ENCODE measurements at places on chromosomes 3 and 15.

DNA sequence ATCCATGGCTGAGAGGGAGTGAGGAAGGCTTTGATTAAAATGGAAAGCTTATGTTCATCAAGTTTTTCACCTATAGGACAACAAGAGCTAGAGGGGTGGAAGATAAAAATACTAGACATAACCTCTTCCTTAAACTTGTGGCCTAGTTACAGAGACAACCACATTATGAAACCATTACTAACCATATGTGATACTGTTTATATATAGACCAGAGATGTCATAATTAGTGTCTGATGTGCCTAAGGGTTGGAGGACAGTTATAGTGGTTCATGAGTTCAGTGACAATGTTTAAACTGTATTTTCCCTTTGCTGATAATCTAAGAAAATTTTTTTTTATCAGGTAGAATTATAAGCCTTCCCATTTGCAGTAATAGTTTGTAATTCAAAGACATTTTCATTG, 23.7 kb downstream of the PHLDB2 start:
- DNase-seq: no peak

GRCh38 chr15:96514607-96515285, 184.2 kb downstream of the NR2F2 start:
- DNase-seq: no peak

DNA sequence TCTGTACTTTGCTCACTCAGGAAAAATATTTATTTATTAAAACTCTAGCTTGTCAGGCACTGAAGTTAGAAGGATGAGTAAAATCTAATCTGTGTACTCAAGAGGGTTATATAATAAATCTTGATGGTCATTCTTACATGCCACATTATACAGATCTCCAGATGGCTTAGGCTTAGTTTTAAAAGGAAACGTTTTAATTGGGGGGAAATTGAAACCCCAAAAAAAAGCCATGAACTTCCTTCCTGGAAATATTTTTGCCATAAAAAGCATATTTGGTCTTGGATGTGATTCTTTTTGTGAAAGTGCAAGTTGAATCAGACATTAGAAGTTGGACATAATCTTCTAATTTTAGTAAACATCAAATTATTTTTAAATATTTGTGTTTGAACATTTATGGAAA, 6.0 kb downstream of the SENP8 start:
- no peak for DNase-seq

GRCh38 chr3:17939157-17939556, 196.7 kb upstream of the TBC1D5 start:
- DNase-seq: no peak

- no peak for DNase-seq
Observed at GRCh38 chr15:41631880-41632470, 28.2 kb upstream of the MGA start.

- DNase-seq: no peak
Observed at GRCh38 chr3:50068134-50068533, 20.6 kb upstream of the RBM5 start.

DNA sequence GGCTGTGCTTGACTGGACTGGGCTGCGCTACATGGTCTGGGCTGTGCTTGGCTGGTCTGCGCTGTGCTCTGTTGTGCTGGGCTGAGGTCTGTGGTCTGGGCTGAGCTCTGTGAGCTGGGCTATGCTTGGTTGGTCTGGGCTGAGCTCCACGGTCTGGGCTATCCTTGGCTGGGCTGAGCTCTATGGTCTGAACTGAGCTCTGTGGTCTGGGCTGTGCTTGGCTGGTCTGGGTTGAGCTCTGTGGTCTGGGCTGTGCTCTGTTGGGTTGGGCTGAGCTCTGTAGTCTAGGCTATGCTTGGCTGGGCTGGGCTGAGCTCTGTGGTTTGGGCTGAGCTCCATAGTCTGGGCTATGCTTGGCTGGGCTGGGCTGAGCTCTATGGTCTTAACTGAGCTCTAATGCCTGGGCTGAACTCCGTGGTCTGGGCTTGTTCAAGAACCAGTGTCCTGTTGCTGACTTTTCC, 92.0 kb downstream of the PLXNA1 start:
- no peak for DNase-seq

DNA sequence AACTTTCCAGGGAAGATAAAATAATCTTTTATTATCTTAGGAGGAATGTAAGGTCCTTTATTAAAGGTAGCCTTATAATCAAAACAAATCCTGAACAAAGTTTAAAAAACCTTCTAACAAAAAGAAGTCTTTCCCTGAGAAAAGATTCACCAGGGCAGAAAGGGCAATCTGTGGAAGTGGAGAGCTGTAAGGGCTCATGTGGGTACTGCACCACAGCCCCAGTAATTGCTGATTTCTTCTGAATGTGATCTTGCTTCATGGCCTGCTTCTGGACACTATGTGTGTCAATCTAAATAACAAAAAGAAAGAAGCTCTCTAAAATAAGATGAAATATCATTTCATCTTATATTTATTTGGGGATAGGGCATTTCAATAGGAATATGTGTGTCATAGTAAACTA, 1501.6 kb downstream of the OTOL1 start:
- DNase-seq: no peak

GRCh38 chr15:50184863-50185504, 3.0 kb downstream of the SLC27A2 start:
- DNase-seq: no peak

- no peak for DNase-seq
Observed at GRCh38 chr3:10950476-10951294, 41.9 kb upstream of the SLC6A1 start.
